ENCODE measurements at places on chromosomes 4 and X. TPM values are rescaled to one million over a fixed set of nuclear protein-coding genes. Genes with fewer than 3 reads are reported as not detected.

The FAM47A gene
- not detected for total RNA-seq

The IKBKG gene
- total RNA-seq = 12.8 TPM

The SPANXN1 gene
- total RNA-seq = not detected

The UGT2B10 gene
- not detected for total RNA-seq

The AFP gene
- not detected for total RNA-seq

The PCDH7 gene
- total RNA-seq = 0.51 TPM

The EFHC2 gene
- total RNA-seq = not detected

The CWH43 gene
- total RNA-seq = not detected

The IL21 gene
- total RNA-seq = not detected

The BTK gene
- total RNA-seq = under 0.01 TPM

The SETD7 gene
- total RNA-seq = 51.1 TPM

The ZNF732 gene
- 0.63 TPM for total RNA-seq

The HS6ST2 gene
- 0.13 TPM for total RNA-seq

The ZMYM3 gene
- total RNA-seq = 12.1 TPM

The TRIM2 gene
- 13.9 TPM for total RNA-seq
